ENCODE measurements at places on chromosomes 2 and 18.

DNA sequence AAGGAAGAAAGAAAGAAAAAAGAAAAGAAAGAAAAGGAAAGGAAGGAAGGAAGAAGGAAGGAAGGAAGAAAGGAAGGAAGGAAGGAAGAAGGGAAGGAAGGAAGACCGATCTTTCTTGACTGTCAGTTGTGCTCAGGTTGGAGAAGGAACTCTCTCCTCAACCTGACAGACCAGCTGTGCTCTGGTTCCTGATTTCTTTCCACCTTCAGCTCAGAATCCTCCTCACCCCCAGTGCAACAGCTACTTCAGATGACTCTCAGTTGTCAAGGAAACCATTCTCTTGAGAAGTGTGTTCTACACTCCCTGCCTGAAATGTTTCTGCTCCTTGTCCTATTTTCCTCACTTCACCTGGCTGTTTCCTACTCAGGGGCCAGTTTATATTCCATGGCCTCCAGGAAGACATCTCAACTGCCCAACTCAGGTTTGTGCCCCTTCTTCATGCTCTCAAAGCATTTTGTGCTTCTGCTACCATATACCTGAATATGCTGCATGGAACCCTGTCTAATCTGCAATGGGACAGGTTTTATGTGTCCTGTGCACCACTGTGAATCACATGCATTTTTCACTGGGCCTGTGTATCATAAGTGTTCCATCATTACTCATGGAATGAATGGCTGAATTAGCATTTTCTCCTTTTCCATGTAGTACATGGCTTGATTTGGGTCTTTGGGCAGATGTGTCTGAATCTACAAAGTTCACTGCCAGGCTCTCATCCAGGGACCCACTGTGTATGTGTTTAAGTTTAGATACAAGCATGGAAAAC lies 32.8 kb upstream of the DOCK10 start:
- DNase-seq, result no peak

GRCh38 chr18:64115881-64116280 lies 33.0 kb downstream of the LINC00305 start:
- no peak for DNase-seq

DNA sequence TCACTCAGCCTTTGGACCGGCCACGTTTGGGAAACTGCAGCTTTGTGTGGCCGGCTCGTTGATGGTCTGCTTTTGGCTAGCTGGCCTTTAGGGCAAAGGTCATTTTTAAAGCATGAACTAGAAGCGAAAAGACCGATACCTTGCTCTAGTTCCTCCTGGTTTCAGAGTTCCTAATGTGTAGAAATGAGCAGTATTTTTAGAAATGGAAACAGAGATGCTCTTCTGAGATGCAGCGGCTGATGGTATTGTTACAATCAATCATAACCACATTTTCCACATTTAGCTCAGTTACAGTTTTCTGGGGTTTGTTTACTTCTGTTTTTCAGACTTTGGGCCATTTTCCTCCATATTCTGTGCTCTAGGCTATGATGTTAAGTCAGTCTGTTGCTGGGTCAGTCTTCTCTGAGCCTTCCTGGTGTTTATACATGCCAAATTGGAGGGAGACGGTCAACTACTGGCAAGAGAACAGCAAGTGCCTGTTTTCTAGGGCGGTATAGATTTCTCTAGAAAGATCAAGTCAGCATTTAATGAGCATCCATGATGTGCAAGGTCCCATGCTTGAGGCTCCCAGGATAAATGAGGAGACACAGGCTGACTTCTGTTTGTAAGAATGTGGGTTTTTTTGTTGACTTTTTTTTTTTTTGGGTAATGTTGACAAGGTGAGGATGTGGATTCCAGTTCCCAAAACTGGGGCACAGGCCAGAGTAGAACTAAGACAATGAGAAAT lies 28.0 kb downstream of the RNF144A start:
- no peak for DNase-seq

DNA sequence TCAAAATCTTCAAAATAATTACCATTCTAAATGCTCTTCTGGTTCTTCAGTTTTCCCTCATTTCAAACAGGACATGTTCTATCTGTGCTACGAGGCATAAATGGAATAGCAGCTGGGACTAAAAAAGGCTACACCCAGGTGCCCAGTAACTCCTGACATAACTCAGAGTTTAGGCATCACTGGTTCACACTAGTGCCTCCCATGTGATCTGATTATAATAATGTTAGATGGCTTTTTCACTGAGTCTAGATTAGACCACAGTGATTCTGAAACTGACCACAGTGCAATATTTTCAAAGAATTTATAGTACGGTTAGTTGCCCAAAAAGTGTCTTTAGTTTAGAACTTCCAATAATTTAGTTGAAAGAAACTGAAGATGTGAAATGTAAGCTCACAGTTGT lies 123.3 kb downstream of the CCBE1 start:
- no peak for DNase-seq

DNA sequence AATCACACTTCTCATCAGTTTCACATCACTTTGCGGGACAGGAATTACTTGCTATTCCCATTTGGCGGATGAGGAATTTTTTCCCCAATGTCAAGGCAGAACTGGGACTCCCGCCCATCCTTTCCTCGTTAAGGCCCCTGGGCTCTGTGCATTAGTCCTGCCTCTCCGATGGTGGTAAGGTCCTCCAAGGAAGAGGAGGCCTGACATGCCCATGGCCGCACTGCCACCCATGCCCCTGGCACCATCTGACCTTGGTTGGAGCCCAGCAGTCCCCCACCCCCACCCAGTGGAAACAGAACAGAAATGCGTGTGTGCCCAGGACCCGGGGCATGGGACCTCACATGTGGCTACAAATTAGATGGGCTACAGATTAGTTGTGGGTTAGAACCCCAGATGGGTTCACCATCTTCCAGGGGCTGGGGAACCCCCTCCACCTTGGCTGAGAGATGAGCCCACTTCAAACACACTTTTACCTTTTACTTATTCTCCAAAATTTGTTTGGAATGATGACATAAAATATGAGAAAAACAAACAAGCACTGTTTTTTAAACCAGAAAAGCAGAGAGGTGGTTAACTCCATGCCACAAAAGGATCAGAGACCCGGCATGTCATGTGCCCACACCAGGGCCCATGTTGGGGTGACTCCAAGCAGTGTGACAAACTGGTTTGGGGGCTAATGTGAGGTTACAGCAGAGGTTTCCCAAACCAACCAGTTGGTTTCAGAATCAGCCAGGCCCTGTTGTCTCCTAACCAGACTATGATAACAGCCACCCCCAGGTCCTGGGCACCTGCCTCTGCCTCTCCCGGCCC lies 11.0 kb upstream of the DUSP2 start:
- peak; percentile 22 for DNase-seq

GRCh38 chr18:22169011-22169888 lies at the start of gene GATA6:
Gene GATA6, plus strand, starts transcription at chr18:22169589. Its CDS starts 1,556 bp downstream, at chr18:22171145.
- peak; percentile 93 for DNase-seq

DNA sequence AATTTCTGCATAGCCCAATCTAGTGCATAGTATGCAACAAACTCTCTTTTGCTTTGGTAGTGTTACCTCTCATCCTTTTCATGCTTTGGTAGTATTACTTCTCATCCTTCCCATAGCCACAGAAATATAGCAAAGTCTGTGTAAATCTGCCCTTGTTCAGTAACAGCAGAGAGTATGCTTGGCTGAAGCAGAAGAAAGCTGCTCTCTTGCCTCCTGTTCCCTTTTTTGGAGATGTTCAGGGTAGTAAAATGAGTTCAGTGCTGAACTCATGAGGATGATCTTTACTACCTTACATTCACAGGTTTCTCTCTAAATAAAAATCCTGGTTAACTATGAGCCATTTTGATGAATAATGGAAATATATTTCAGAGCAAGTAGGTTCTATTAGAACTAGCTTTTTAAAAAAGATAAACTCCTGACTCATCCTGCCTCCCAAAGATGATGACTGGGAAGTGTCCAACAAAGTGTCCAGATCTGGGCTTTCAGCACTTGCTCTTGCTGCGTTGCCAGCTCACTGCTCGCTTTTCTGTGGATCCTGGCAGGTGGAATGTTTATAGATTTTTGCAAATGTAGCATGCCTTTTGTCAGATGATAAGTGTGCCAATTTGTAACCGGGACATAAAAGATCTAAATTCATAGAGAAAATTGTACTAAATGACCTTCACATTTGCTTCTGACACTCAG lies 29.4 kb upstream of the CHMP3 start:
- DNase-seq, result no peak

- no peak for DNase-seq
These were observed 27.4 kb upstream of the TAF1B start for GRCh38 chr2:9815844-9816279.

DNA sequence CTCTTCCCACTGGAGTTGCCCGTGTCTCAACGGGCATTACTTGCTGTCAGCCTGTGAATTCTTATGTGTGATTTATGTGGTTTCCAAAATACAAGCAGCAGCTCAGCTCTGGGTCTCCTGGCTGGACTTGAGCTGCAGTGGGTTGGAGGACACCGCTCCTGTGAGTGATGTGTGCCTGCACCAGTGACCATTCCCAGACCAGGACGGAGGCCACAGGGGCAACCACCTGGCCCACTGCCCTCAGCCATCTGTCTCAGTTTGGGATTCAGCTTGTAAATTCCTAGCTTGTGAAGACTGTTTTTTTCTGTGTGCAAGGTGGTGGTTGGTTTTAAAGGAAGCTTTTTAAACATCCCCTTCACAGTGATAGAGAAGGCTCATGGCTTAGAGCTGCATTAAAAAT lies 261.0 kb downstream of the BCL2 start:
- no peak for DNase-seq

DNA sequence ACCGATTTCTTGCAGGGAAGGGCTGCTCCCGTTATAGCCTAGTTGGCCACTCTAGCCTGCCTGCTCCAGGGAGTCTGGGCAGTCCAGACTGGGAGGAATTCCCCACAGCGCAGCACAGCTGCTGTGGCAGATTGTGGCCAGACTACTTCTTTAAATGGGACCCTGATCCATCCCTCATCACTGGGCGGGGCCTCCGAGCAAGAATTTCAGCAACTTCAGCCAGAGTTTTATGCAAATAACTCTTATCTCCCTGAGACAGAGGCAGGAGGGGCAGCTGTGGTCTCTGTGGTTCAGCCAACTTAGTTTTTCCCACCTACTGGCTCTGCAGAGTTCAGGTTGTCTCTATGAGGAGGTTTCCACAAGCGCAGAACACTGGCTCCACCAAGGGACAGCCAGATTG lies 1583.2 kb downstream of the SUCLG1 start:
- no peak for DNase-seq

GRCh38 chr2:143877876-143878530 lies 641.9 kb downstream of the ZEB2 start:
- DNase-seq, result no peak

DNA sequence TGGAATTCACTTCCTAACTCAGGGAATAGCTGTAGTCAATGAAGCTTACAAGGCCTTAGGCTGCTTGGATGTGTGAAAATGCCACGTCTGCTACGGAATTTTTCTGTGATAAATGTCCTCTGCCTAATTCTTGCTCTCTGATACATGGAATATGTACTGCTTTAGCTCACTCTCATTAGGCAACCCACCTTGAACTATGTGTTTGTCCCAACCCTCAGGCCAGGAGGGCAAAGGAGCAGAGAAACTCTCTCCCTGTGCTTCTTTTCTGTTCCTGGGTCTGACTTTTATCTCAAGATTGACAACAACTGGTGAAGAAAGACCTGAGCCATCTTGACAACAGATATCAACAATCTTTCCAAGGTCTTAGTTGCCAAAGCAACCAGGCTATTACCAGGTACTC lies 143.9 kb downstream of the GCA start:
- DNase-seq, result no peak

DNA sequence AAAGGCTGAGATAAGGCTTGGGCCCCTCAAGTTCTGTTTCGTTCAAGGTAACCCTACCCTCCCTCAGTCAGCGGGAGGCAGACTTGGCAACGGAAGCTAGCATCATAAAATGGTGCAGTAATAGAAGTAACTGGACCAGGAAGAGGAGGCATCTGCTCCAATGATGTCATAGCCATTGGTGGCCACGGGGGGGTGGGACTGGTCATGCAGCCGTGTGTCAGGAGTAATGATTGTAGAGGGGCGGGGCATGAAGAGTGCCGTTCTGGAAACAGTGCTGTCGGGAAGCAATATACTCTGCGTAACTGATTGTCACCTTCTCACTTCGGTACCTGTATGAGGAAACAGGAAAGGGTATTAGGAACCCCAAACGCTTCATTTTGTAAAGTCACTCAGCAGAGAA lies 6.9 kb upstream of the POLR2D start:
- peak; percentile 57 for DNase-seq

GRCh38 chr2:160301420-160301819 lies 101.3 kb upstream of the ITGB6 start:
- no peak for DNase-seq

Measured in H7 (cell line).